ENCODE measurements at places on chromosomes 1 and 21.

DNA sequence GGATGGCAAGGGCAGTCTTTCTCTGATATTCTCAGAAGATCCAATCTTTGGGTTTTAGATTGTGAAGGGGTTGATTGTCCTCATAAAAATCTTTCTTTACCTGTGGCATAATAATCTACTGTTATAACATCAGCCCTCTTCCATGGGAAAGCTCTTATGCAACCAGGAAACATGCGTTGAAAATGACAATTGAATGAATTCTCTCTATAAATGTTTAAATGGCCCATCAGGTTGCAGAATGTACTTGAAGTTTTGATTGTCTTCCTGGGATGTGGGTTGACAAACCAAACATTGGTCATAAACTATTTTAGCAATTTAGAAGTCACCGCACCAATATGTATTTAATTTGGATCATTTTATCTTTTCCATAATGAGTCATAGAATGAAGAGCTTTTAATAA lies 31.7 kb upstream of the ITLN1 start:
- DNase-seq: no peak

DNA sequence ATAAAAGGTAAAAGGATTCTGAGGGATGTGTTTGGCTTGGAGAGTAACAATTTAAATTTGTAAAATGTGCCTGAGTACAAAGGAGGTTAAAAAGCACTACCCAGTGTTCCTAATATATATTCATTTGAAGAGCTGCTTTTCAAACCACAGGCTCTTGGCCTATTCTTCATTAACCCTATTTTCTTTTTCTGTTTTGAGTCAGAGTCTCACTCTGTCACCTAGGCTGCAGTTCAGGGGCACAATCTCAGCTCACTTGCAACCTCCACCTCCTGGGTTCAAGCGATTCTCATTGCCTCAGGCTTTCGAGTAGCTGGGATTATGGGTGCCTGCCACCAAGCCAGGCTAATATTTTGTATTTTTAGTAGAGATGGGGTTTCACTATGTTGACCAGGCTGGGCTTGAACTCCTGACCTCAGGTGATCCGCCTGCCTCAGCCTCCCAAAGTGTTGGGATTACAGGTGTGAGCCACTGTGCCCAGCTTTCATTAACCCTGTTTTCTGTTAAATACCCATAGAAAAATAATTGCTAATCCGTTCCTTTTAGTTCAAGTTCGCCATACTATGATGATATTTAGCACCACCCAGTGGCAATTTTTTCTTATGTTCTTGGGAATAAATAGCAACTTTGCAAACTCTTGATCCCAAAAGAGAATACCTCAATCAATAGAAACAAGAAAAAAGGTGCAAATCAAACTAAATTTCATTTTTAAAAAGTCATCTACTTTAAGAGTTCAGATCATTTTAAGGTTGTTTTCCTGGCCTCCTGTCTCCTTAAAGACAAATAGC lies 30.5 kb downstream of the ZBTB8OS start:
- no peak for DNase-seq

GRCh38 chr1:209382231-209383100 lies 201.0 kb upstream of the CAMK1G start:
- DNase-seq: no peak

- no peak for DNase-seq
Measured at GRCh38 chr1:244665771-244666217, 12.9 kb downstream of the DESI2 start.
